ENCODE measurements at places on chromosomes 13 and 19. TPM values are rescaled to one million over a fixed set of nuclear protein-coding genes. Genes with fewer than 3 reads are reported as not detected.

The BRME1 gene
- 1.2 TPM for polyA plus RNA-seq

The UBE2L5 gene
- 0.31 TPM for polyA plus RNA-seq

The MADCAM1 gene
- 0.25 TPM for polyA plus RNA-seq

The SRRM5 gene
- polyA plus RNA-seq, result 0.55 TPM

The ZNF135 gene
- not detected for polyA plus RNA-seq

The NLRP12 gene
- polyA plus RNA-seq, result not detected

The CNN2 gene
- polyA plus RNA-seq, result 115 TPM

The S1PR5 gene
- 3.0 TPM for polyA plus RNA-seq

The PGLYRP2 gene
- polyA plus RNA-seq, result not detected

The ATP1A3 gene
- 3.8 TPM for polyA plus RNA-seq

The DNMT1 gene
- 90.5 TPM for polyA plus RNA-seq

The CCDC106 gene
- polyA plus RNA-seq, result 17.6 TPM

Measured in A549 (cell line).